Stimulated activated CD4-positive, alpha-beta T cell treated with anti-CD3 and anti-CD28 coated beads, TNF-alpha, amount 100 ng/mL, for 4 hours (primary cell): ENCODE measurements at places on chromosomes 6 and 20.

DNA sequence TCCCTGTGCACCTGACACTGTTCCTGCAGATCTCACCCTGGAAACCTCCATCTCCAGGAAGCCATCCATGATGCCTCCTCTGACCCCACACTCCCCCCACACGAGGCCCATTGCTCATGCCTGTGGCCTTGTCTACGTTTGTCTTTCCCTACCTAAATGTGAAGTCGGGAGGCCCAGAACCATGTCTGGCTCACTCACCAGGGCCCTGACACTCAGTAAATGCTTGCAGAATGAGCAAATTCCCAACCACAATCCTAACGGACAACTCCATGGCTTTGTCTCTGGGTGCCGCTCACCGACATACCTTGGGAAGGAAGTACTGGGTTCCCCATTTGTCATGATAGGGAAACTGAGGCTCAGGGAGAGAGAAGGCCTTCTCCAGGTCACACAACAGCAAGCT is 7.3 kb downstream of the PEDS1 start:
- no peak for DNase-seq

- no peak for DNase-seq
Measured at GRCh38 chr6:5215159-5215558, 45.6 kb downstream of the LYRM4 start.

- no peak for DNase-seq
Measured at GRCh38 chr6:33314943-33315792, 1.3 kb upstream of the TAPBP start.

DNA sequence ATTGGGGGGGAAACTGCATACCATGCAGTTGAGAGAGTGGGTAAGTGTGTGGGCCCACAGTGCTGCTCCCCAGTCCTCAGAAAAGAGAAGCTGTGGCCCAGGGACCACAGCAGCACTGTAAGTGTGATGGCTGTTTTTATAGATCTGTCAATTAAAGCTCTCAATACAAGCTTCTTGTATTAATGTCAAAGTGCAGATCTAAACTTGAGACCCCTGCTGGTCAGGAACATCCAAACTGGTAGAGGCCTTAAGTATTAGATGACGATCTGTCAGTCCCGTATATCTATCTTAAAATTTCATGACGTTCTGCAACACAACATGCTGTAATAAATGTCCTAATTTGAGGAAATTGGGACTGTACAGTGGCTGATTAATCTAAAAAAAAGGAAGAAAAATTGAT is 74.8 kb downstream of the TULP4 start:
- no peak for DNase-seq

GRCh38 chr20:7967199-7967844 is 27.1 kb upstream of the HAO1 start:
- DNase-seq: no peak
